ENCODE measurements at places on chromosomes 5 and 9.

DNA sequence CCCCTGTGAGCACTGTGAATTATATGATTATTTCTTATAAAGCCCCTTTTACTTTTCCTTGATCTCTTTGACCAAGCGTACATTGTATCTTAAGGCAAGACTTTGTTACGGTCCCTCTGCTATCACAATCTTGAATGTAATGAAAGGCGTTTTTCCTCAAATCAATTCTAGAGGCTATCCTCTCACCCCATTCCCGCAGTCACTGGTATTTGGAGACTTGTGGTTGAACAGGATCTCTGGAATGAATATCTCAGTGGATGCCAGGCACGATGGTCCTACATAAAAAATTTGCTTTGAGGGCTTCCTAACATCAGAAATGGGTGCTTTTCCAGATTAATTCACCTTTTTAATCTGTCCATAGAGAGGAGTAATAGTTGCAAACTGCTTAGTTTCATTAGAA, 151.4 kb upstream of the PAPPA start:
- no peak for DNase-seq

GRCh38 chr5:72608297-72608696, 101.1 kb upstream of the ZNF366 start:
- DNase-seq, result no peak

DNA sequence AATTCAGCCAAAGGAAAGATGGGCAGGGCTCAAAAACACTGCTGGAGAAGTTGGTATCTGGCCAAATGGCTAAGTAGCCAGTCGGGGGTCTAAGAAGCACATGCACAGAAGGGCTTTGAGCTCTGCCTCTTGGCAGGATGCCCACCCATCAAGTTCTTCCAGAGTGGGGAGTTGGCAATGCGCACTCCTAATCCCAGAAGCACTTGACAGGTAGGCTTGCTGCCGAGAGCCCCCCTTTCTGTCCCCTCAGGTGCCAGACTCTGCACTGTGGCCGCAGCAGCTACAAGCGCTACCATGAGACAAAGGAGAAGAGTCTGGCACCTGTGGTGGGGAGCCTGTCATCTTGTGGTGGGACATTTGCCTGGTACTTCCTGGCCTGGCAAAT, 252.9 kb upstream of the SLC24A2 start:
- no peak for DNase-seq

GRCh38 chr5:124952079-124952478, 205.6 kb upstream of the ZNF608 start:
- no peak for DNase-seq

GRCh38 chr5:32712481-32713360, 1.6 kb downstream of the NPR3 start:
- no peak for DNase-seq

Data from GM18507 (cell line).